ENCODE measurements at places on chromosomes 2 and 18.

GRCh38 chr2:241156971-241157441 is 6.7 kb downstream of the PPP1R7 start:
- DNase-seq: no peak

DNA sequence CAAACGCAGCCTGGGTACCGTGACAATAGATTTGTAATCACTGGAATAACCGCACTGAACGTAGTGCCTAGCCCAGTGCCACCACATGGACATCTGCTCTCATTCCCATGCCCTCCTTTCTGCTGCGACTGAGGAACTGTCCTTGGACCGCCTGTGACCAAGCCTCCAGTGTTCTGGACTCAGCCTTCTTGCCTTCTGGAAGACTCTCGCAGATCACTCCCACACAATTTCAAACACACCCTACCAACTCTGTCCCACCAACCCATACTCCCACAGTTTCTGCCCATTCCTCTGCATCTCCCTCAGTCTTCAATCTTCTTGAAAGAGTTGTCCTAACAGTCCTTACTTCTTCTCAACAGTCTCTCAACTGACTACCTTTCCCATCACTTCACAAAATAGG is 2.1 kb downstream of the RNF149 start:
- DNase-seq: no peak

- DNase-seq: peak; percentile 46
Measured at GRCh38 chr2:102061962-102062795, 70.4 kb downstream of the IL1R2 start.

- no peak for DNase-seq
Measured at GRCh38 chr2:109345091-109345490, 216.1 kb downstream of the SH3RF3 start.

DNA sequence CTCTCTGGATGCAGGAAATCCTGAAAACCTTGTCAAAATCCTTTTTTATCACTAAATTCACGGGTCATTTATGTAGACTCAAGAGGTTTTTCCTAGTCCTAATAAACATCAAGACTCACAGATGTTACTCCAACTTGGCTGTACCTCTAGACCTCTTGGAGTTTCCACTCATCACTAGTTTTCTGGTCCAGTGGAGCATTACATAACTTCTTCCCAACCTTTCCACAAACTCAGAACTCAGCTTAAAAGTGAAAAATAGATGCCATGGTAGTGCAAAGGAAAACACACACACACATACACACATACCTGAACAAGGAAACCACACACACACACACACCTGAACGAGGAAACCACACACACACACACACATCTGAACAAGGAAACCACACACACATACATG is 807.2 kb downstream of the LRP1B start:
- peak; percentile 53 for DNase-seq

GRCh38 chr18:24378598-24378997 is 19.0 kb downstream of the OSBPL1A start:
- DNase-seq: no peak

DNA sequence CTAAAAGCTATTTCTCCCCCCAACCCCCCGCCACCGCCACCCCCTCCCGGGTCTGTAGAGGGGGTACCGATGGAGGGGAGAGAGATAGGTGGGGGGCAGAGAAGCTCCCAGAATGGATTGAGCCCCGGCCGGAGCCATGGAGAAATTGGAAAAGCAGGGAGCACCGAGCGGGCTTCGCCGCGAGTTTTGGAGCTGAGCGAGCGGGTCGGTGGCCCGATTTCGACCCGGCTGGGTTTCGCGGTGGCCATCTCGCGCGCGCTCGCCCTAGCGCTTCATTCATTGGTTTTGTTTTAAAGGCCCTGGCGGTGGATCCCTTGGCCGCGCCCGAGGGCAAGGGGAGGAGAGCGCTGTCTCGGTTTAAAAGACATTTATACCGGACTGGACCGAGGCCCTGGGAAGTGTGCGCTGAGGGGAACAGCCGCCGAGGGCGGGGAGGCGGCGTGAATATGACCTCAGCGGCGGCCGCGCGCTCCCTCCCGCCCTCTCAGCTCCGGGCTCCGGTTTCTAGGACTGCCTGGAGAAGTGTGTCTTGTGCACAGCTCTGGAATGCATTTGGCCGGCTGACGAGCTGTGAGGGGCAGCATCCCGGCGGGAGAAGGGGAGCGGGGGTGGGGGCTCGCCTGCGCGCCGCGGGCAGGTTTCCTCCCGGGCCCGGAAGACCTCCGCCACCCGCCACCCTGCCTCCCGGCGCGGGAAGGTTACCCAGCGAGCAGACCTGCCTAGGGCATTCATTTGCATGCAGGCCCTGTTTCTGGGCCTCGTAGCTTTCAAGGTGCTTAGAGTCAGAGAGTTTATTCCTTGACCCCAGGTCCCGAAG is 1.7 kb upstream of the SMAD7 start:
- DNase-seq: peak; percentile 86
